A549 treated with Mapracorat at 1 μM for 4 hours (cell line): ENCODE measurements at places on chromosomes 13 and 19. TPM values are rescaled to one million over a fixed set of nuclear protein-coding genes. Genes with fewer than 3 reads are reported as not detected.

CLC gene
- not detected in 5 replicates for total RNA-seq

LGALS4 gene
- total RNA-seq: 0.41 to 0.74 TPM (median 0.63 TPM) in 5 replicates

PRTN3 gene
- 0.13 to 0.42 TPM (median 0.30 TPM) in 5 replicates for total RNA-seq

NLRP11 gene
- 0.04 TPM in 1 of 5 replicates, not detected in the others for total RNA-seq

JSRP1 gene
- total RNA-seq: 0.42 to 0.86 TPM (median 0.76 TPM) in 5 replicates

RAB20 gene
- total RNA-seq: 1.6 to 2.8 TPM (median 1.7 TPM) in 5 replicates
